ENCODE measurements at places on chromosomes 16 and 17.

- no peak for DNase-seq
Measured at GRCh38 chr17:57338257-57338914, 82.1 kb downstream of the MSI2 start.

- no peak for DNase-seq
Measured at GRCh38 chr16:65697521-65697920, 575.7 kb upstream of the CDH11 start.

DNA sequence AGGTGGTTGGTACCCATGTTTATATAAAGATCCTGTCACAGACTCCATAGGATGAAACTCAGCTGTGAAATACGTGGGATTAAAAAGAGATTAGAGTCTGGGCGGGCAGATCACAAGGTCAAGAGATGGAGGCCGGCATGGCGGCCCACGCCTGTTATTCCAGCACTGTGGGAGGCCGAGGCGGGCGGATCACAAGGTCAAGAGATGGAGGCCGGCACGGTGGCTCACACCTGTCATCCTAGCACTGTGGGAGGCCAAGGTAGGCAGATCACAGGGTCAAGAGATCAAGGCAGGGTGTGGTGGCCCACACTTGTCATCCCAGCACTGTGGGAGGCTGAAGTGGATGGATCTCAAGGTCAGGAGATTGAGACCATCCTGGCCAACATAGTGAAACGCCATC, 3.9 kb downstream of the ANAPC11 start:
- no peak for DNase-seq

- DNase-seq = no peak
Measured at GRCh38 chr16:4481526-4481925, 5.3 kb downstream of the HMOX2 start.

DNA sequence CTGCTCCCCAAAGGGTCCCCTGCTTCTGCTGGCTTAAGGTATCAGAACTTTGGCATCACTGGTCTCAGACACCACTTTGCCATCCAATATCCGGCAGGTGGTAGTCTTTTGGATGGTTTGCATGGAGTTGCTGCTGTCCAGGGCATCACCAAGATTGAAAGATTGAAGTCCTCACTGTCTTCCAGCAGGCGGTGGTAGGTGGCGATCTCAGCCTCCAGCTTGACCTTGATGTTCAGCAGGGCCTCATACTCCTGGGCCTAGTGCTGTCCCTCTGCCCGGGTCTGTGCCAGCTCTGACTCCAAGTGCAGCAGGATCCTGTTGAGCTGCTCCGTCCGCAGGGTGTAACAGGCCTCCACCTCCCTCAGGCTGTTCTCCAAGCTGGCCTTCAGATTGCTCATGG, 43.0 kb upstream of the TMEM97 start:
- DNase-seq = no peak

GRCh38 chr17:1787301-1787902, 25.5 kb downstream of the SERPINF1 start:
- DNase-seq = no peak

DNA sequence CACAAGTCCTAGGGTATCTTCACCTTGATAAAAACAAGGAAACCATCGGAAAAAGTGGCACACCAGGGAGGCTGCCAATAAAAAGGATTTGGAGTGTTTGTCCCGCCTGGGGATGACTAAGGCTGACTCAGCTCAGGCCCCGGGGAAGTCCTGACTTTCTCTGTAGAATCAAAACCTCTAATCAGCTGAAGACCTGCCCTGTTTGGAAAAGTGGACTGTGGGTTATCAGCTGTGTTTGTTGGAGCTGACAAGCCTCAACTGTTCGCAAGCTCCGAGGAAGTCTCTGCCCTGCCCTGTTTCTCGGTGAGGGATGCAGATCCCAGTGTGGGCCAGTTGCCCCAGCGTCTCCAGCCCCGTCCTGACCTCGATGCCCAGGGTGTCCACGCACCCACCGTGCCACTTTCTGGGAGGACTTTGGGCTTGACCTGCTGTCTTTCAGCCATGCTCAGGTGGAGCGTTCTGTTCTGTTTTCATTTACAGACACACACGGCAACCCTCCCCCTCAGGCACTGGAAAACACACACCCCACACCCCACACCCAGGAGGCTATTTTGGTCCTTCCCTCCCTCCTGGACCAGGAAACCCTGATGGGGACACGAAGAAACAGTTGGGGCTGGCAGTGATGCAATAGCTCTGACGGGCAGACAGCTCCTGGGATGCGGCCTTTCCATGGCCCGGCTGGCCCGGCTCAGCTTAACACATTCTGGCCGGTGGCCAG, 27.6 kb upstream of the PITPNA start:
- DNase-seq = no peak

- DNase-seq = no peak
Measured at GRCh38 chr17:13273806-13274205, 256.0 kb upstream of the ELAC2 start.

- DNase-seq = no peak
Measured at GRCh38 chr17:37194208-37194607, 181.6 kb upstream of the C17orf78 start.

DNA sequence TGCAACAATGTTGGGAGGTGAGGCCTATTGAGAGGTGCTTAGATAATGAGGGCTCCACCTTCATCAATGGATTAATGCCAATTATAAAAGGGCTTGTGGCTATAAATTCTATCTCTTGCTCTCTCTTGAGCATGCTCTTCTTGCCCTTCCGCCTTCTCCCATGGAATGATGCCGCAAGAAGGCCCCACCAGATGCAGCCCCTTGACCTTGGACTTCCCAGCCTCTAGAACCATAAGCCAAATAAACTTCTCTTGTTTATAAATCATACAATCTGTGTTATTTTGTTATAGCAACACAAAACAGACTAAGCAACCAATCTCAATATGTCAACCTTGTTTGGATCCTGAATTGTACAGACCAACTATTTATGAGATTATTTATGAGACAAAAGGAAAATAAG, 20.0 kb downstream of the MYH10 start:
- DNase-seq = no peak

DNA sequence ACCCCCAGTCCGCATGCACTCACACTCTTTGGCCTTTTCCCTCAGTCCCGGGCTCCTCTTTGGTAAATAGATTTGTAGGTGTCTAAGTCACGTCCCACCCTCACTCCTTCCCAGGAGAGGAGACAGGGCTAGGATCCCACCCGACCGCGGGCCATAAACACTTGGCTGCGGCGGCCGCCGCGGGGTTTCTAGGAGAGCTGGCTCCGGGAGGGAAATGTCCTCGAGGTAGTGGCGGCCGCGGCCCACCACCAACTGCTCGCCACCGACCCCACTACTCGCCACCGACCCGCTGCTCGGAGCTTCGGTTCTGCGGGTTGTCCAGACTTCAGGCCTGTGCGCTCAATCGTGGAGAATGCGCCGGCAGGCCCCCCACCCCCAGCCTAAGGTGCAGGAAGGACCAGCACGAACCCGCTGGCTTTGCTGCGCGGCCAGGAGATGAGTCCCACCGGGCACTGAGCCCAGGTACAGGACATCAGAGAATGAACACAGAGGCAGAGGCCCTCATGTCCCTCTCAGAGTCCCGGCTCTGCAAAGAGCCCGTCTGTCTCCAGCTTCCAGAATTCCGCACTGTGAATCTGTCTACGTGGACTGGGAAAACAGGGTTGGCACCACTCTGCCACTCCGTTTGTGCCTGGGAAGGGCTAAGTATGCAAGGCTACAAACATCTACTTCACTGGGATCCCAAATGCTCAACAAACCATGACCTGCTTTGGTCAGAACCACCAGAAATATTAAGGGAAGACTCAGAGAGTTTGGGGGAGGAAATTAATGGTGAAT, 2.5 kb downstream of the PRAC2 start:
- no peak for DNase-seq

- no peak for DNase-seq
Measured at GRCh38 chr16:58807276-58807675, 73.2 kb upstream of the GOT2 start.

GRCh38 chr17:48416971-48417370, 13.0 kb downstream of the SKAP1 start:
- no peak for DNase-seq

GRCh38 chr17:40364121-40364861, at the start of gene GJD3:
GJD3 (minus strand) TSS chr17:40364737; CDS start chr17:40363815, 922 bp downstream.
- DNase-seq = no peak

GRCh38 chr17:81052199-81052997, 17.4 kb downstream of the BAIAP2 start:
- no peak for DNase-seq

GRCh38 chr16:81885976-81886586, 107.0 kb downstream of the PLCG2 start:
- no peak for DNase-seq

- DNase-seq = no peak
Measured at GRCh38 chr16:17270683-17271109, 200.1 kb downstream of the XYLT1 start.

DNA sequence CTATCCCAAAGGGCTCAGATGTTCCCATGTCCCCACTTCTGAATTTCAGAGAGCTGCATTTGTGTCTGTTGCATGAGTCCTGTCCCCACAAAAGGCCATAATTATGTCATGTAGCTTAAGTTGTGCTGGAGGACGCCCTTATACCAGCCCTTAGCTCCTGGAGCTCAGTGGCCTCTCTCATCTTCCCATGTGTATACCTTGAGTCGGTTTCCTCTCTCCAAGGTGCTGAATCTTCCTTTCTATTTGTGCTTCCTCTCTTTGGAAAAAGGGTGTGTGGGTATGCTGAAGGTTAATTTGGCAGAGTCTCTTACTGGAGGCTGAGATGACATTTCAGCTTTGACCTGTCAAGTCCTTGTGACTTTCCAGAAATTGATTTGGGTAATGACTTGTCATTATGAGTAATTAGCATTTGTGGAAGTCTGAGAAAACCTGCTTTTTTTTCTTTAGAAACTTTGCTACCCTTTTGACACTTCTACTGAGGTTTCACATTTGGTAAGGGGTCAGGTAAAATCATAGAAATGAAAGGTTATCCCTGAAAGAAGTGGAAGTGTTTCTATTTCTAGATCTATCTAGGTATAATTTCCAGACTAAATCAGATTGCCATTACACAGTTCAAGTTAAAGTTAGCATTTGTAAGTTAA, 185.4 kb downstream of the ABCC12 start:
- DNase-seq = no peak

DNA sequence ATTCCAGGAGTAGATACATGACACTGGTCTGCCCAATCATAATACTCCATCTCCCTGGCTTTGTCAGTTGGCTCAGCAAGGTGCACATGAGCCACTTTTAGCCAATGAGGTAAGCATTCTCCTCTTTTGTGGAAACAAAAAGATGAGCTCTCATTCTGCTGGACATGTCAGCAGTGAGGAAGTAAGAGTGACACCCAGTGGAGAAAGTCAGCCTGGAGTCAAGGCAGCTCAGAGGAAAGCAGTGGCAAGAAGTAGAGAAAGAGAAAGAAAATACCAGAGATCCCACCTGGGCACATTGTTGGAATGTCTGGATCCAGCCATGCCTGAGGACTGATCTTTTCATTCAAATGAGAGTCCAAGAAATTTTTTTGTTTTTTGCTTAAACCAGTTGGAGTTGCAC, 496.9 kb upstream of the C16orf82 start:
- DNase-seq = no peak

- DNase-seq = no peak
Measured at GRCh38 chr16:29877266-29877961, 14.4 kb upstream of the CDIPT start.

Data from activated CD8-positive, alpha-beta memory T cell treated with anti-CD3 and anti-CD28 coated beads, Interleukin-2, amount 50 U/mL, for 4 hours (primary cell).